ENCODE measurements at places on chromosomes 3 and 15.

GRCh38 chr15:37028625-37029296 is 71.6 kb downstream of the MEIS2 start:
- DNase-seq: no peak

DNA sequence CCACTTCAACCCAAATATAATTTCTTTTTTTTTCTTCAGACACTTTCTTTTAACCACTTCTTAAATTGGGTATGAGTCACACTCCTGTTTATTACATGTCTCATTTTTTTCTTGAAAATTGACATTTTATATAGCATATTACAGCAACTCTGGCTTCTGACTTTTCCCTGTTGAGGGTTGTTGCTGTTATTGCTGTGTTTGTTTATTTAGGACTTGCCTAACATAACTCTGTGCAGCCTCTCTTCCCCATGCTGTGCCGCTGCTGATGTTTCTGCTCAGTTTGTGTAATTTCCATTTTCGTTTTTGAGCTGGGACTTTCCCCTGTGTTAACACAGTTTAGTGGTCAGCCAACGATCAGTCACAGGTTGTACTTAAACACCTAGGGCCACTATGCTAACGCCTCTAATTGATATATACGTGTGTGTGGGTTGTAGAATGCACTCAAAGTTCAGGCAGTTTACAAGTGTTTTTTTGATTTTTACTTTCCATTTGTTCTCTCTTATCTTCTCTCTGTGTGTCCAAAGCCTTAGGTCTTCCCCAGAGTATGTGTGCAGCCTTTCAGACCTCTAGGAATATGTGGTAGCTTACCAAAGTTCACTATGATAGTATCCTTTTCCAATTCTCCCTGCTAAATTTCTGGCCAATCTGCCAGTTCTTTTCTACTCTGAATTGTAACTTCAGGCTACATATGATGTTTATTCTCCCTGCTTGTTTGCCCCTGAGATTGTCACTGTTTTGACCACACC is 337.2 kb downstream of the ZBTB20 start:
- no peak for DNase-seq

DNA sequence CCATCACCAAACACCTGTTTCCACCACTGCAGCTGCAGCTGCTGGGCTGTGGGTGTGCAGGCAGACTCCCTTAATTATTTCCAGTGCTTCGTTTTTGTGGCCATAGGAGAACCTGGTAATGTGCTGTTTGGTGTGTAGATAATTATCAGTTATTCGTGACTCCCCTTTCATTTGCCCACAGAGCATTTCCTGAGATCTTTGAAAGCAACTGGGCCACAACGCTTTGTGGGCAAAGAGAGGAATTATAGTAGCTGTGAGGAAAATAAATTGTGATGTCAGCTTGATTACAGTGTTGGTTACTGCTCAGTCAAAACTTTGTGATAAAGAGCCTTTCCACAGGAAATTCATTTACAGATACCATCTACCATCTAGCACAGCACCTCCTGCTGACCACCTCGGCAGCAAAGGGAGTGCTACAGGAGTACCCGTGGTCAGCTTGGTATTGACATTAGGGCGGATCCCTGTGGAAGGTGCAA is 193.3 kb upstream of the SLCO3A1 start:
- no peak for DNase-seq

DNA sequence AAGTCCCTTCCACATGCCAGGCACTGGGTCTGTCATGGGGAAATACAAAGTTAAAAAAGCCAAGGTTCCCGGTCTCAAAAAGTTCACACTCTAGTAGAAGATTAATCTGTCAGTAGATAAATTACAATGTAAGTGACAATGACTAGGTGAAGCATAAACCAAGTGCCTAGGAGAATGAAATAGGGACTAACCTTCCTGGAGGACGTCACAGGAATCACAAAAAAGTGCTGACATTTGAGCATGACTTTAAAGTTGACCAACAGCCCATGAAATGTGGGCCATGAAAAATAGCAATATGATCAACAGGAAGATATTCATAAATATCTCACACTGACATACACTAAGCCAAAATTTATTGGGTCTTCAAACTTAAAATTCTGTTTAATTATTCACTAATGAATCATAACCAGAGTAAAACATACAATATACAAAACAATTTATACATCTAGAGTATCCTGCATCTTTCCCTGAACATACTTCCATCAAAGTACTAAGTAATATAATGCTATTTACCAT is 20.0 kb downstream of the COPS2 start:
- DNase-seq: no peak

- no peak for DNase-seq
Observed at GRCh38 chr3:22986958-22987357, 216.2 kb upstream of the UBE2E2 start.

DNA sequence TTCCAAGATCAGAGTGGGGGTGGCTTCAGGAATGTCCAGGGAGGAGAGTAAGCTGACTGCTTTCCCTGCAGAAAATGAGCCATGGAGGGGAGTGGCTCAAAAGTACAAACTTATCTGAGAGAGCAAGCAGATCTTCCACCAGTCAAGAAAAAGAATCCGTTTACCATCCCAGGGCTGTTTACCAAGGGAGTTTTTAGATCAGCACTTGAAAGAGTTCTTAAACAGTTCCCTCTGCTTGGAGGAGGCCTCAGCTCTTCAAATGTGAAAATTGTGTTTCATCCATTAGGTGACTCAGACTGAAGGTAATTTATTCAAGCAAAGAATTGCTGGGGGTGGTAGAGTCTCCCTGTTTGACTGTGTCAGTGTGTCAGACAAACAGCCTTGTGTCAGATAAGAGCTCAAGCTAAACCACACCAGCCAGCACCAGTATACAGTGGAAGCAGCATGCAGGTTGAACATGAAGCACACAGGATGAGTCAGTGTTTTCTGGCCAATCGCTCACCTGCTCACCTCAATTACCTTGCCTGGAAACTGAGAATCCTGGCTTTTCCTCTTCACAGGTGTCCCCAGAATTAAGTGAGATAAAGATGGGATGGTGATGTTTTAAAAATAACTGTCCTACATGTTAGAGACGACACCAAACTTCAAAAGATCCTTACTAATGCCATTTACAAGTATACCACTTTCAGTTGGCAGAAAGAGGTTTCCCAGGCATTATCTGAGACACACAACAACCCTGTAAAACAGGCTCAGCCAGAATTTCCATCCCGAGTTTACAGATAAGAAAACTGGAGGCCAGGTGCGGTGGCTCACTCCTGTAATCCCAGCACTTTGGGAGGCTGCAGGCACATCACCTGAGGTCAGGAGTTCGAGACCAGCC is 21.7 kb downstream of the SH3BP5 start:
- DNase-seq: no peak

DNA sequence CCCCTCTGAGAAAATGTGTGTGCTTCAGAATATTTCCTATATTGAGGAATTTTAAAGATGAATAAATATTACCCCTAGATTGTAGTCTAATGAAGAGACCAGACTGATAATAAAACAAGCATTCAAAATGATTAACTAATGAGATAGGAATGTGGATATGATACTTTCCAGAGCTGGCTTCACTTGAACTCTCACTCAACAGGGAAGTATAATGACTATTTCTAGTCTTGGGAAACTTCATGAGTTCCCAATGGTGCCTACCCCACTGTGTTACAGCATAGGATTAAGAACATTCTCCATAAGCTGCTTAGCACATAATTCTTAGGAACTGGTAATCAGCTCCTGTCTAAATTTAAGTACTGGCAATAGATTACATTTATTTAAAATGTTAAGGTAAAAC is 261.5 kb upstream of the ZNF385D start:
- DNase-seq: no peak

DNA sequence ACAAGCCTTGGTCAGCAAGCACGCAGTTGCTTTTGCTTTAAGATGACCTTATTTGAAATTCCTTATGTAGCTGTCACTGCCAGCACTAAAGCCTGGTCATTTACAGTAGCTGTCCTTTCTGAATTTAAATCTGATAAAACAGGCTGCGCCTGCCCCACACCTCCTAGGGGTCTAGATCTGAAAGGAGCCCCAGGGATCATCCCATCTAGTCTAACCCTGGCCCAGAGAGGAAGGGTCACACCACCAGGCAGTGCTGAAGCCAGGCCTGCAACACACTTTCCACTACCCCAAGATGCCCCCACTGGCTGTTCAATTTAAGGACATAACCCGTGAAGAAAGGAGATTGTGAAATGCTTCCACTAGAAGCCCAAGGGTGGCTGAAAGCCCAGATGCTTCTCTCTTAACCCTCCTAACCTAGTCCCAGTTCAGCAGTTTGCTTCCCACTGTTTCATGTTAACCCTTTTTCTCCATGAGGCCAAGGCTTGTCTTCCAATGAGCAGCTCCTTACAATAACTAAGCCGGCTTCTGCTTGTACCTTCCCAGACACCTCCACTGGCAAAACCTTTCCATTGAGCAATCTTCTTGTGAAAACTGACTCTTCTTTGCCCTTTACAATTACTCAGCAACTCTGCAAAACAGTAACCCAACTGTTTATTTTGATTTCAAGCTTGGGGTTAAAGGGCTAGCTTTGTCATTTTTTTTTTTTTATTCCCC is 198.9 kb upstream of the LPP start:
- DNase-seq: no peak

DNA sequence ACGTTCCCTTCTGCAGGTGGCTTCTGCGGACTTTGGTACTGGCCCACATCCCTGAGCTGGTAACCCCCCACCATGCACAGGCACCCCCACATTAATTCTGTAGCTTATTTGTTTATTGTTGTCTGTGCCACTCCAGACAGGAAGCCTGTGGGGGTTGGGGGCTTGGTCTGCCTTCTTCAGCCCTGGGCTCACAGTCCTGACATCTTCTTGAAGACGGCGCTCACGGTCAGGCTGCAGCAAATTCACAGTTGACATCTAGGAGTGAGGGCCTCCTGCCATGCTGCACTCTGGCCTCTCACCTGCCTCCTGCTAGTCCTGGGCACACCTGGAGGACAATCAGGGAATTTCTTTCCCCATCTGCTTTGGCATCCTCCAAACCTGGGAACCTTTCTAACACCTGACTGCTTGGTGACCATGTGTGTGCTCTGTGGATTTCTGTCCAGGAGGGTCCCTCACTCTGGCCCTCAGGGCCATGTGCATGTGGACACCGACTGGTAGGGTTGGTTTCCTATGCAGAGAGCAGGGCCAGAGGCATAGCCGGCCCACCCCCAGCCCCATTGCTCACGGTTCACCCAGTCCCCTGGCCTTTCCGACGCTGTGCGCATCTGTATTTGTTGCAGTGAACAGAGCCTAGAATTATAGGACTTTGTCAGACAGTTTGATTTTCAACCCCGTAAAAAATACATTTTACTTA is 68.8 kb downstream of the APBA2 start:
- DNase-seq: no peak

- DNase-seq: no peak
Observed at GRCh38 chr3:7964899-7965298, 536.7 kb upstream of the LMCD1 start.
